ENCODE measurements at places on chromosomes 1 and 21.

DNA sequence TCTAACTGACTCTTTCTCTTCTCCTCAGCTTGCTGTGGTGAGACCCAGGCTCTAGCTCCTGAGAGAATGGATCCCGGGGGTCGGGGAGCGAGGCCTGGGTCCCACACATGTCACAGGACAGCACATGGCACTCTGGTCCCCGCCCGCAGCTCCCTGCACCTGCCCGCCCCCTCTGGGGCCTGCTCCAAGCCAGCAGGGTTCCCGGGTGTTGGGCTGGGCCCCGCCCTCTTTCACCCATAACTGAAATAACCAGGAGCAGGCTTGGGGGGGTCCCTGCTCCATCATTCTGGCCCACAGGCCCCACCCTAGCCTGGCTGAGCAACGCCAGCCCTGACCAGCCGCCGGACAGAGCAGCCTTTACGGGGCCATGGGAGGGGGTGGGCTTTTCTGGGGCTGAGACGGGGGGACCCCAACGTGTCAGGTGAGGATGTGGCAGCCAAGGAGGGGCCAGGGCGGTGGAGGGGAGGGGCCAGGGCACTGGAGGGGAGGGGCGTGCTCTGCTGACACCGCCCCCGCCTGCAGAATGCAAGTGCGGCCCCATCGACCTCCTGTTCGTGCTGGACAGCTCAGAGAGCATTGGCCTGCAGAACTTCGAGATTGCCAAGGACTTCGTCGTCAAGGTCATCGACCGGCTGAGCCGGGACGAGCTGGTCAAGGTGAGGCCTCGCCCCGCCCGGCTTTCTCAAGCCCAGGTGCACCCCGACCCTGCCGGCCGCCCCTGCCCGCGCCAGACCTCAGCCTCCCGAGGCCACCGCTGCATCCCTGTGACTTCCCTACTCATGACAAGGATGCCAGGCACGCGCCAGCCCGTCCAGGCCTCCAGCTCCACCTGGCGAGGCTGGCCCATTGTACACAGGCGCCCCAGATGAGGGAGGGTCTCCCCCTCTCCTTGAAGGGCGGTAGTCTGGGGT, 19.4 kb downstream of the COL6A1 start:
- no peak for DNase-seq

DNA sequence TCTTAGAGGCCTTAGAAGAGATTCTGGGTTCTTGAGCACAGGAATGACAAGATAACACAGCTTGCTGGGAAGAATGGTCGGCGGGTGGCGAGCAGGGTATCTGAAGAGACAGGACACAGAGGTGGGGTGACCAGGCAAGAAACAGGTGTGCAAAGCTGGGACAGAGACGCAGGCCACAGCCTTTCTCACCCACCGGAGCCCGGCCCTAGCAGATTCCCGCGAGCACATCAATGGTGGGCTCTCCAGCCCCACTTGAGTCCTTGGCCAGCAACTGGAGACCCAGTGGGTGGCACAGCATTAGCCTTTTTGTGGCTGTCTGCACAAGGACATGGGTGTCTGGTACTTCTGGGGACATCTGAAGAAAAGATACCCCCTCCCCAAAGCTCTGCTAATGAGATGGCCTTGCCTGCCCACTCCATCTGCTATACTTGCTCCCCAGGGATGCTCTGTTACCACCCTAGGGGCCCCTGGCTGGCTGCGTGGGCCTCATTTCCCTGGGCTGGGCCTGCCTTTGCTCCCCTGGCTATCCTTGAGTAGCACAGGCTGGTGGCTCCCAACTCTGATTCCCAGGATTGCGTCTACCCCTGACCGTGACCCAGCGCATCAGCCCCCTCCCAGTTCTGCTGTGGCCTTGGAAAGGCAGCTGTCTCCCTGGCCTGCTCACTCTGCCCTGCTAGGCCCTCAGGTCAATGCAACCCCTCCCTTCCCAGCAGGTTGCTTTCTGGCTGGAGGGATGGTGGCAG, 127.2 kb upstream of the ADAR start:
- no peak for DNase-seq

- DNase-seq = no peak
Observed at GRCh38 chr1:245500546-245500945, 345.8 kb downstream of the KIF26B start.

- peak; percentile 38 for DNase-seq
Observed at GRCh38 chr1:165073185-165074007, 283.1 kb downstream of the LMX1A start.

GRCh38 chr1:106681939-106682522, 374.4 kb upstream of the PRMT6 start:
- DNase-seq = no peak

- DNase-seq = no peak
Observed at GRCh38 chr21:42852925-42853570, 26.3 kb downstream of the WDR4 start.

DNA sequence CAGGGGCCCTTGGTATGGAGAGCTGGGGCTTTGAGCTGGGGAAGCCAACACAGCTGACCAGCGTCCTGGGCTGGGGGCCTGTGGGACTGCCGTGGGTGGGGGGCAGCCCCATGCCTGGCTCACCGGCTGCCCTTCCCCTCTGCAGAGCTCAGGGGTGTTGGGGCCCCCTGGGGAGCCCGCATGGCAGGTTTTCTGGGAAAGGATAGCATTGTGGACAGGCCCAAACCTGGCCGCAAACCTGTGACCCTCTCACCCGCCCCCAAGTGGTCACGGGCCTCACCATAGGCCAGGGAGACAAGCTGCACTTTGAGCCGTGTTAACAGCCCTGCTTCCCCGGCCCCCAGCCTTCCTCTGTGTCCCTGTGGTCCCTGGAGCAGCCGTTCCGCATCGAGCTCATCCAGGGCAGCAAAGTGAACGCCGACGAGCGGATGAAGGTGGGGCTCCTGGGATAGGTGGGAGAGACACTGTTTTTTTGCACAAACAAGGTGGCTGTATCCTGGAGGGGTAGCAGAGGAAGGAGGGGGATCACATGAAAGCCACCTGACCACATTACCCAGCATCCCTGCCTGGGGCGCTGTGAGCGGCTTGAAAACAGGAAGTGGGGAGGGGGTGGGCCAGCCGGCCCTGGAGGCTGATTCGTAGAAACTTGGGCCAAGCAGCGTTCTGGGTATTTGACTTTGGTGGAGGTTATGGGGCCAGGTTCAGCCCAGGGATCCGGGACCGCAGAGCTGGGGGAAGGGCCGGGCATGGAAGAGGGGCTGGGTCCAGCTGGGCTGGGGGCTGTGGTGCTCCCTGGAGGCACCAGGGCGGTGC, 65.9 kb downstream of the PIK3CD start:
- DNase-seq = peak; percentile 92

GRCh38 chr1:70902211-70902610, 145.4 kb downstream of the PTGER3 start:
- DNase-seq = no peak

DNA sequence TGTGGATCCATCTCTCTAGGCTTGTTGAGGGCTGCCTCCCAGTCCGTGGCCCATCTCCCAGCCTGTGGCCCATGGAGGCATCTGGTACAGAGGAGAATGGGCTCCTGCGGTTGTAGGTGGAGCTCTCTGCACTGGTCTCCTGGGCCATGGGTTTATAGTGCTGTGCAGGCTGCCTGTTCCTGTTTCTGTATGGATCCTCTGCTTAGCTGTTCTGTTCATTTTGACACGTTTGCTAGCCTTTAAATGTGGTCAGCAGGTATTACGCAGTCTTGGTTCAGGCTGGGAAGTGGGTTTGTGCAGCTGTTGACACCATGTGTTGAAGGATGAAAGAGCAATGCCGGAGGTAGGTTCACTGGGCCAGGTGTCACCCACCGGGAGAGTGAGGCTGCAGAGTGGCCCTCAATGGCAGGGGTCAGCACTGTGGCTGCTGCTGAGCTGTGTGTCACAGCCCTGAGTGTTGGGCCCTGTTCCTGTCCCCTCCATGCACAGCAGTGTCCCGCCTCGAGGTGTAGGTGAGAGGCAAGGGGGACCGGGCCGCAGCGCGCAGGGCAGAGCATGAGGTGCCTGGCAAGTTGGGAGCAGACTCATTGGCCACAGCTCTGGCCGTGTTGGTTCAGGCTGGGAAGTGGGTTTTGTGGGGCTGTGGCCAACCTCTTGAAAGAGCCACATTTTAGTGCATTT, 39.0 kb downstream of the SNAP47 start:
- DNase-seq = no peak

GRCh38 chr1:185966471-185966870, 232.3 kb downstream of the HMCN1 start:
- no peak for DNase-seq

GRCh38 chr1:78765489-78765888, 115.9 kb downstream of the IFI44 start:
- no peak for DNase-seq

DNA sequence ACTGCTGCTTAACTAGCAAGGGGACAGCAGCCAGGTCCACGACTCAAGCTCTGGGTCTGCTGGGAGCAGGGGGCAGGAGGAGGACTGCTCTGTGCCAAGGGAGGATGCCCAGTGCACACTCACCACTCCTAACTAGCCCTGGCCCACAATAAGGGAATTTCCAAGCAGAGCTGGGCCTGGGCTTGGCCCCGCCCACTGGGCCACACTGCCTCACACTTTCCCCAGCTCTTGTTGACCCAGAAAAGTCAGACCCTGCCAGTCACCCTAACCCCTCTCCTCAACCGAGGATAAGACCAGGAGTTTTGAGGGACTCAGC, 18.7 kb downstream of the SLC9A1 start:
- DNase-seq = no peak

- no peak for DNase-seq
Observed at GRCh38 chr21:17758683-17759082, 60.5 kb downstream of the C21orf91 start.

DNA sequence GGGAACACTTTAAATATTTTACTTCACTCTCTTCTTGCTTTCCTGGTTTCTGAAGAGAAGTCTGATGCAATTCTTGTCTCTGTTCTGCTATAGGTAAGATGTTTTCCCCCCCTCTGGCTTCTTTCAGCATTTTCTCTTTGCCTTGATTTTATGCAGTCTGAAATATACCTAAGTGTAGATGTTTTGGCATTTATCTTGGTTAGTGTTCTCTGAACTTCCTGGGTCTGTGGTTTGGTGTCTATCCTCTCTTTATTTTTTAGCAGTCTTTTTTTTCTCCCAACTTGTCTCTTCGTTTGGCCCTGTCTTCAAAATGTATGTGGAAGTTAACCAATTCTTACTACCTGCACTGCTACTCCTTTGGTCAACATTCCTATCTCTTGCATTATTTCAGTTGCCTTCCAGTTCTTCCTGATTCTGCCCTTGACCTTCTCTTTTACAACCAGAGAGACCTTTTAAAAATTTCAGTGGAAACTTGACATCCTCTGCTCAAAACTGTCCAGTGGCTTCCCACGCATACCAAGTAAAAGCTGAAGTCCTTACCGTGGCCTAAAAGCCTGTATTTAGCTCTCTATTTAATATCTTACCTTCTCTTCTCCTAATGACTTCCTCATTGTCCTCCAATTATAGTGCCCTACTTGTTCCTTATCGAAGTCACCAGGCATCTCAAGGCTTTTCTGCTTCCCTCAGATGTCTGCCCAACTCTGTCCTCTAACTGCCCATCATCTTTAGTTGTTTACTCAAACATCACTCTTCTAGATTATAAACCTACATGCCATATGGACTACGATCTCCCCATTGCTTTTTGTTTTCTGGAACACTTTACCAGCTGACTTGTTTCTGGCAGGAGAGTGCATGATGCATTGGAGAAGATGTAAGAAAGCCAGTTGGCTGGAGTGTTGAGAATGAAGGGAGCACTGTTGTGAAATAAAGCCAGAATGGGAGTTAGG, 40.9 kb downstream of the RAP1A start:
- DNase-seq = no peak

DNA sequence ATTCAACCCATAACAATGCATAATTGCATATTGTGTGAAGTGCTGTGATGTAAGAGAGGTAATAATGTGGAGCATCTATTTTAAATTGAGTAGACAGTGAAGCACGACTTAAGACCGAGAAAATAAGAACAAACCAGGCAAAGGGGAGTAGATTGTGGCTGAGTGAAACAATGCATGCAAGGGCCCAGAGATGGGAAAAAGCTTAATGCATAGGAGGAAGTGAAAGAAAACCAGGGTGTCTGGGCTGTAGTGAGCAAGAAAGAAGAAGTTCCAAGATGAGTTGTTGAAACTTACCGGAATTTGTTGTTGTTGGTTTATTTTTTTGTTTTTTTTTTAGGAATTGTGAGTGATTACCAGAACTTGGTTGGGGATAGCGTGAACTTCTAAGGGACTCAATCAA, 104.7 kb downstream of the SNX7 start:
- no peak for DNase-seq

- DNase-seq = no peak
Observed at GRCh38 chr1:178942285-178943198, 71.7 kb upstream of the ANGPTL1 start.

GRCh38 chr1:112708002-112708448, 1.1 kb upstream of the RHOC start:
- DNase-seq = no peak

GRCh38 chr21:41367945-41368734, 6.3 kb downstream of the MX2 start:
- peak; percentile 63 for DNase-seq
